ENCODE measurements at places on chromosomes 2 and 18.

DNA sequence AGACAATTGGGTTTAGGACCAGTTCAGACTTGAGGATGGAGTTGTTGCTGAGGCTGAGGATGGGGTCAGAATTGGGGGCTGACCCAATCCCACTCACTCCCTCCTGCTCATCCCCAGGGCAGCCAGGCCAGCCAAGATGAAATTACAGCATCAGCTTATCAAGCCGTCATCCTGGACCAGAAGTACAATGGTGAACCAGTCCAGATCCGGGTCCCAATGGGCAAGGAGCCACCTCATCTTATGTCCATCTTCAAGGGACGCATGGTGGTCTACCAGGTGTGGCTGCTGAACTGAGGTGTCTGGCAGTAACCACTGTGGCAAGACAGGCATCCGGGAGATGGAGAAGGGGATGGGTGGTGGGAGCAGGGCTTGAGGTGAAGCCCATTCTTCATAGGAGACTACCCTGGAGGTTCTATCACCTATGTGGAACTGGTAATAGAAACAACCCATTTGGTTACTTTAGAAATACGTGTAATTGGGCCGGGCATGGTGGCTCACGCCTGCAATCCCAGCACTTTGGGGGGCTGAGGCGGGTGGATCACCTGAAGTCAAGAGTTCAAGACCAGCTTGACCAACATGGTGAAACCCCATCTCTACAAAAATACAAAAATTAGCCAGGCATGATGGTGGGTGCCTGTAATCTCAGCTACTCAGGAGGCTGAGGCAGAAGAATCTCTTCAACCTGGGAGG is 13.9 kb downstream of the VIL1 start:
- no peak for DNase-seq
- H3K27ac ChIP-seq, result no peak overlapping the region
- H3K36me3 ChIP-seq, result no peaks in the 10 kb centered on the region
- no peaks in the 10 kb centered on the region for H3K27me3 ChIP-seq
- H3K4me1 ChIP-seq, result peaks cover 2% of the 10 kb centered on the region

DNA sequence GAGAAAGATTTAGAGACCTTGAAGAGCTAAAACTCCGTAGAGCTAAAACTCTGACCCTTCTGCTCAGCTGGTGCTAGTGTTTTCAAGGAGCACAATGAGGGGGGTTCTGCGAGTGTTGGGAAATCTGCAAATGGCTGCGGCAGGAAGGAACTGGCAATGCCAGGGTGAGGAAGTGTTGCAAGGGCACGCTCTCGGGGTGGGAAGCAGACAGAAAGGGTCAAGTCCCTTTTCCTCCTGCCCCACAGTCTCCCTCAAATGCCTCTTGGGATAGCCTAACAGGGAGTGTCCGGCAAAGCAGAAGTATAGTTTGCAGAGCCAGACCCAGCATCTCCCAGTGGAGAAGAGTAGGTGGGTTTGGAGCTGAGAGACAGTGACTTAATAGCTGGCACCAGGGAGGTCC is 60.5 kb downstream of the NCAPH start:
- H3K4me3 ChIP-seq, result no peak overlapping the region
- no peak overlapping the region for H3K27ac ChIP-seq
- no peaks in the 10 kb centered on the region for H3K36me3 ChIP-seq
- no peaks in the 10 kb centered on the region for H3K27me3 ChIP-seq
- DNase-seq, result no peak

DNA sequence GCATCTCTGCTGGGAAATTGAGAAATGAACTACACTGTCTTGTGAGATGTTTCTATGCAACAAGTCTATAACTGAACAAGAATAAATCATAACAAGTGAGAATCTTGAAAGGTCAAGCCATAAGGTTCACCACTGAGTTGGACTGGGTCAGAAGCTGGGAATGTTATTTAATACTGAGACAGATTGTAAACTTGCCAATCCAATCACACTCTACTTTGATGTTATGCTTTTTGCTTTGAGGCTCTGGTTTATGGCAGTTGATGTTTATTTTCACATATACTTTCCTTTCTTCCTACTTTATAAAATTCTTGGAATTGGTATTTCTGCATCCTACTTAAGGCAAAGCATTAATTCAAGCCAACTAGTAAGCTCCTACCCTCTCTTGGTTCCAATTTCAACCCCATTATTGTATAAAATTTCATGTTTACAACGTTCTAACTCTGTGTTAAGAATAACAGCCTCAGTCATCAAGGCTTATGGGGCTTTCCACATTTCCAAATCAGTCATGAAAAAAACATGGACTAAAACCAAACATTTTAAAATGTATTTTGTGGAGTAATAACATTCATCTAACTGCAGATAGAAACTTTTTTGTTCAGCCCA is 533.4 kb downstream of the NYAP2 start:
- no peak for DNase-seq
- no peaks in the 10 kb centered on the region for H3K27me3 ChIP-seq
- no peak overlapping the region for H3K4me3 ChIP-seq
- no peaks in the 10 kb centered on the region for H3K36me3 ChIP-seq

DNA sequence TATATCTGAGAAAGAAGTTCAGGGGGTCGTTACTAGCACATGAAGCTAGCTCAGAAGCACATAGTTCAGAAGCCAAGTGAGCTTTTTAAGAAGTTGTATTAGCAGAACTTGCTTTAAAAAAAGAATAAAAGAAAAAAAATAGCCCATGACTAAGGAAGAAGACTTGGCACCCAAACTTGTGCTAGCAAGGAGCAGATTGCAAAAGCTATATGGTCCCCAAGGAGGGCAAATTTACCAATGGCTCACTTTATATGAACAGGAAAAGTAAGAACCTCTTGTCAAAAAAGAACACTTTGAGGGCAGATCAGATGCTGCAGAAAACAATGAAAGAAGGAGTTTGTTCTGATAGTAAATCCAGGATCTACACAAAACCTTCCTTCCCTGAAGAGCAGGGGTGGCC is 486.5 kb upstream of the ACVR2A start:
- no peaks in the 10 kb centered on the region for H3K36me3 ChIP-seq
- no peaks in the 10 kb centered on the region for H3K27me3 ChIP-seq
- no peak for DNase-seq

DNA sequence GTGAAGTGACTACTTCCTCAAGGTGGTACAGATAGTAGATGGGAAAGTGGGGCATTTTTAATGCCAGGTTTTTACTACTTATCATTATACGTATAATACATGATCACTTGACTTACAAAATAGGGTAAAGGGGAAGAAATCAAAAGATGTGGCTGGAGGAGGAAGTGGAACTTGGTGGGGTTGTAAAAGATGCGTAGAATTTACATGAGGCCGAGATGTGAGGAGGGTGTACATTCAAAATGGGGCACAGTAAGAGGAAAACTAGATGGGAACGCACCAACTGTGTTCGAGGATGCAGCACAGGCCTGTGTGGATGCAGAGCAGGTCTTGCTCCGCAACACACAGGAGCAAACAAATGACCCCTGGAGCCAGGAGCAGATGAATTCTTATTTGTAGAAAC is 403.3 kb downstream of the TXNL1 start:
- H3K4me1 ChIP-seq, result no peaks in the 10 kb centered on the region
- H3K27ac ChIP-seq, result no peak overlapping the region
- no peaks in the 10 kb centered on the region for H3K36me3 ChIP-seq

GRCh38 chr18:65990944-65991708 is 240.3 kb downstream of the CDH7 start:
- H3K27ac ChIP-seq, result no peak overlapping the region
- H3K4me1 ChIP-seq, result no peaks in the 10 kb centered on the region
- no peak overlapping the region for H3K4me3 ChIP-seq
- H3K27me3 ChIP-seq, result no peaks in the 10 kb centered on the region
- no peaks in the 10 kb centered on the region for H3K36me3 ChIP-seq

- H3K4me1 ChIP-seq, result peaks cover 6% of the 10 kb centered on the region
- H3K27ac ChIP-seq, result no peak overlapping the region
- DNase-seq, result no peak
These were observed 2.9 kb downstream of the TNFRSF11A start for GRCh38 chr18:62327977-62328376.

GRCh38 chr2:183495589-183496267 is 371.5 kb downstream of the NUP35 start:
- H3K4me3 ChIP-seq, result no peak overlapping the region
- DNase-seq, result no peak
- H3K36me3 ChIP-seq, result no peaks in the 10 kb centered on the region
- no peaks in the 10 kb centered on the region for H3K4me1 ChIP-seq
